CD14-positive monocyte (primary cell): ENCODE measurements at places on chromosomes 4 and X.
A peak's percentile ranks its signal among the peaks of the same experiment; 100 is the strongest.

GRCh38 chr4:20839957-20840356, 139.7 kb downstream of the PACRGL start:
- no peak overlapping the region for H3K4me3 ChIP-seq
- no peak for DNase-seq
- H3K4me1 ChIP-seq = no peaks in the 10 kb centered on the region
- no peaks in the 10 kb centered on the region for H3K27me3 ChIP-seq
- H3K27ac ChIP-seq = no peak overlapping the region
- no peaks in the 10 kb centered on the region for H3K36me3 ChIP-seq

GRCh38 chrX:27797575-27797974, 10.2 kb upstream of the MAGEB10 start:
- no peaks in the 10 kb centered on the region for H3K36me3 ChIP-seq
- H3K4me3 ChIP-seq = no peak overlapping the region
- H3K27ac ChIP-seq = no peak overlapping the region
- DNase-seq = no peak
- H3K27me3 ChIP-seq = no peaks in the 10 kb centered on the region

- H3K27ac ChIP-seq = peak overlapping the region; percentile 55
- peaks cover 82% of the 10 kb centered on the region for H3K4me1 ChIP-seq
- H3K36me3 ChIP-seq = no peaks in the 10 kb centered on the region
- no peak for DNase-seq
- no peak overlapping the region for H3K4me3 ChIP-seq
- H3K27me3 ChIP-seq = no peaks in the 10 kb centered on the region
Measured at GRCh38 chr4:153527690-153528089, 61.5 kb downstream of the TMEM131L start.

DNA sequence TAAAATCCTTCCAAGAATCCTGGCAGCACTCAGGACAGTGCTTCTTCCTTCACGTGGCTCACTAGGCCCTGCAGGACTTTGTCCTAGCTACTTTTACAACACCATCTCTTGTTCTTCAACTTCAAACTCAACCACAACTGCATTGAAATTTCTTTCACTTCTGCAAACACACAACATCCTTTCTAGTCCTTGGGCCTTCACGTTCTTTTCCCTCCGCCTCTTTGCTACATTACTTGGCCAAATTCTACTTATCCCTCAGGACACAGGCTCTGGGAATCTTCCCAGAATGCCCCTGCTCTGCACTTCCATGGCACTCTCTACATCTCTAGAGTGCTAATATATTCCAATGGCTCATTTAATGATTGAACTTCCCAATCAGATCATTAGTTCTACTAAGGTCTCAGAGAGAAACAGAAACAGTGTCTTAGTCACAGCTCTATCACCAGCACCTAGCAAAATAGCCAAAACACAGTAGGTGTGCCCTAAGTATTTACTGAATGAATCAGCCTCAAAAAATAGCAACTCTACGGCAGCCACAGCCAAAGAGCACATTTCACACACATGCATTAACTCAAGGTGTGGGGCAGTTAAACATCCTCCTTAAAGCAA, 73.3 kb downstream of the MANBA start:
- H3K27me3 ChIP-seq = no peaks in the 10 kb centered on the region
- peaks cover 31% of the 10 kb centered on the region for H3K4me1 ChIP-seq
- peaks cover 35% of the 10 kb centered on the region for H3K36me3 ChIP-seq
- no peak overlapping the region for H3K4me3 ChIP-seq
- DNase-seq = peak; percentile 37
- peak overlapping the region; percentile 32 for H3K27ac ChIP-seq

GRCh38 chr4:158190718-158191117, 17.9 kb upstream of the GASK1B start:
- peaks cover 81% of the 10 kb centered on the region for H3K36me3 ChIP-seq
- H3K27me3 ChIP-seq = no peaks in the 10 kb centered on the region
- no peak for DNase-seq
- no peak overlapping the region for H3K4me3 ChIP-seq
